Tibial artery (tissue), 4 donors: ENCODE measurements at places on chromosomes 2 and 18.

GRCh38 chr2:234977228-234977679 is 25.4 kb downstream of the SH3BP4 start:
- H3K36me3 ChIP-seq: no peaks in the 10 kb centered on the region
- no peaks in the 10 kb centered on the region for H3K27me3 ChIP-seq
- peaks cover 38% of the 10 kb centered on the region for H3K4me1 ChIP-seq

GRCh38 chr18:76495435-76496193 is 572 bp upstream of the ZNF516 start:
- peak overlapping the region; percentile 38 for H3K27ac ChIP-seq
- DNase-seq: peak; percentile 49
- peaks cover 36% of the 10 kb centered on the region for H3K4me1 ChIP-seq

GRCh38 chr2:196440413-196440812 is 199.1 kb upstream of the CCDC150 start:
- no peaks in the 10 kb centered on the region for H3K36me3 ChIP-seq
- H3K27me3 ChIP-seq: no peaks in the 10 kb centered on the region
- H3K4me3 ChIP-seq: no peak overlapping the region
- H3K27ac ChIP-seq: no peak overlapping the region
- H3K4me1 ChIP-seq: no peaks in the 10 kb centered on the region

- no peak overlapping the region for H3K4me3 ChIP-seq
- H3K4me1 ChIP-seq: no peaks in the 10 kb centered on the region
- no peaks in the 10 kb centered on the region for H3K36me3 ChIP-seq
- no peaks in the 10 kb centered on the region for H3K27me3 ChIP-seq
- H3K27ac ChIP-seq: no peak overlapping the region
Measured at GRCh38 chr18:7760967-7761948, 194.1 kb downstream of the PTPRM start.

- DNase-seq: no peak
- no peak overlapping the region for H3K4me3 ChIP-seq
- no peaks in the 10 kb centered on the region for H3K36me3 ChIP-seq
- no peaks in the 10 kb centered on the region for H3K27me3 ChIP-seq
- no peak overlapping the region for H3K27ac ChIP-seq
Measured at GRCh38 chr2:37688771-37689468, 17.5 kb upstream of the CDC42EP3 start.

DNA sequence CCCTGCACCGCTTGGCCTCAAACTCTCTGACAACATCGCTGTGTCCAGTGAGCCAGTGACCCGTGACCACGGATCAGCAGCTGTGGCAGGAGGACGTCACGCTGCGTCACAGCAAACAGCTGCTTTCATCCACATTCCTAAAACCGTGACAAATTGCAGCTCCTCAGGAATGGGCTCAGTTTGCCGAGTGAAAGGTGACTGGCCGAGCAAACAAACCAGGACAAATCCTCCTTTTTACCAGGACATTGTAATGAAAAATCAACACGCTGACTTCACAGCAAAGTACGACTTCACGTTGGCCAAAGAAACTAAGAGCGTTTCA is 57.6 kb downstream of the PXDN start:
- no peaks in the 10 kb centered on the region for H3K4me1 ChIP-seq
- H3K36me3 ChIP-seq: peaks cover 65% of the 10 kb centered on the region
- DNase-seq: no peak
- H3K27ac ChIP-seq: no peak overlapping the region

DNA sequence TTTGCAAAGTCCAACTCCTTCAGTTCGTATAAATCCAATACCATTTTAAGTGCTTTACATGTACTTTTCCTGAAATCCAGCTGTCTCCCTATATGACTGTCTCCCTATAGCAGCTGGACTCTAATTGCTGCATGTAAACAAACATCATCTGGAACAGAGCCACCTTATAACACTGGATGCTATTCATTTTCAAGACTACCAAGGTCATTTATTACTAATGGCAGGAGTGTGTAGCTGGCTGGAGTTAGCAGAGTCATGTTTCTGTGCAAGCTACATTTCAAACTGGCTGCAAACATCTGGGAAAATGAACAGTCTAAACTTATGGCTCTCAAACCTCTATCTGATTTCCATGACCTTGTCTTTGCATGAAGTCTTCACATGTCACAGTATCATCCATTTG is 575.2 kb downstream of the PIK3C3 start:
- no peaks in the 10 kb centered on the region for H3K27me3 ChIP-seq
- no peak for DNase-seq
- H3K27ac ChIP-seq: no peak overlapping the region
- H3K4me3 ChIP-seq: no peak overlapping the region

- H3K36me3 ChIP-seq: peaks cover 97% of the 10 kb centered on the region
- DNase-seq: no peak
- no peak overlapping the region for H3K27ac ChIP-seq
- H3K4me1 ChIP-seq: no peaks in the 10 kb centered on the region
- H3K4me3 ChIP-seq: no peak overlapping the region
Measured at GRCh38 chr2:24837996-24838513, 44.8 kb downstream of the CENPO start.

GRCh38 chr2:160568856-160569255 is 75.2 kb upstream of the RBMS1 start:
- H3K4me3 ChIP-seq: no peak overlapping the region
- DNase-seq: no peak
- H3K27me3 ChIP-seq: no peaks in the 10 kb centered on the region
- no peaks in the 10 kb centered on the region for H3K4me1 ChIP-seq

DNA sequence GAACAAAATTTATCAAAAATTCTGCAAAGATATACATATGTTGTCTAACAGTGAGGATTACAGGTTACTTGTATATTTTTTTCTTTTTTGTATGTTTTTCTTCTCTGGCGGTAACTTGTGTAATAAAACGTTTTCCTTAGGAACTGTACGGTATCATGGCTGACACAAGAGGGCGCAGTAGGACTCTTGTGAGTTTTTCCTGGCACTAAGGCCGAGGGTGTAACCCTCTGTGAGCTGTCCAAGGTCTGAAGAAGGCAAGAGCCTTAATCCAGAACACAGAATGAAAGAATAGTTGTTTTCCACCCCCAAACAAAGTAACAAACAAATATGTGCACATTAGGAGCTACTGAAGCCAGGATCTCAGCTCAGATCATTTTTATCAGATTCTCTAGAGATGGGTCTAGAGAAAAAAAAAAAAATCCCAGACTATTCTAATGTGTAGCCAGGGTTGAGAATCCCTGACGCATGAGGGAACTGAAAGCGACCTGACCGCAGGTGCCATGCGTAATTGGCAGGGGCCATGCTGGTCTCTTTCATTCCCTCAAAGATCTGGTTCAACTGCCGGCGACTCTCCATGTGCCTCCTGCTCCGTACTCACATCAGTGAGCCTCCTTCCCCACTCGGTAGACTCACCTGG is 27.0 kb downstream of the TMEM200C start:
- no peaks in the 10 kb centered on the region for H3K27me3 ChIP-seq
- H3K4me1 ChIP-seq: no peaks in the 10 kb centered on the region
- no peak overlapping the region for H3K27ac ChIP-seq
- no peaks in the 10 kb centered on the region for H3K36me3 ChIP-seq

- peaks cover 56% of the 10 kb centered on the region for H3K4me1 ChIP-seq
- no peak for DNase-seq
- no peak overlapping the region for H3K4me3 ChIP-seq
- peak overlapping the region; percentile 37 for H3K27ac ChIP-seq
Measured at GRCh38 chr2:63849381-63850203, 7.9 kb downstream of the UGP2 start.

DNA sequence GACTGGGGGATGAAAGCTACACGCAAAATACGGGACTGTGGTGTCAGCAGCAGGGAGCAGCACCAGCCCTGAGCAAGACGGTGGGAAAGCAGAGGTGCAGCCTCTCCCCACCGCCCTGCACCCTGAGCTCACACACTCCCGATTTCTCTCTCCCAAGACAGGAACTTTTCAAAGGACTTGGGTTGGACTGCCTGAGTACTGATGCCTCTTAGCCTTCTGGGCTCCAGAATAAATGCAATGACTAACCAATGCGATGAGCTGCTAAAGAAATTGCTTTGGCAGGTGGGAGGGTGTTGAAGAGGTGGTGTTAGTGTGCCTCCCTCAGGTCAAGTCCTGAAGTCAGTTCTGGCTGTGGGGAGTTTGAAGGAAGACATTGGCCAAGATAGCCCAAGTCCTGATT is 9.6 kb downstream of the TRIM54 start:
- no peaks in the 10 kb centered on the region for H3K36me3 ChIP-seq
- H3K27me3 ChIP-seq: no peaks in the 10 kb centered on the region
- no peak for DNase-seq

DNA sequence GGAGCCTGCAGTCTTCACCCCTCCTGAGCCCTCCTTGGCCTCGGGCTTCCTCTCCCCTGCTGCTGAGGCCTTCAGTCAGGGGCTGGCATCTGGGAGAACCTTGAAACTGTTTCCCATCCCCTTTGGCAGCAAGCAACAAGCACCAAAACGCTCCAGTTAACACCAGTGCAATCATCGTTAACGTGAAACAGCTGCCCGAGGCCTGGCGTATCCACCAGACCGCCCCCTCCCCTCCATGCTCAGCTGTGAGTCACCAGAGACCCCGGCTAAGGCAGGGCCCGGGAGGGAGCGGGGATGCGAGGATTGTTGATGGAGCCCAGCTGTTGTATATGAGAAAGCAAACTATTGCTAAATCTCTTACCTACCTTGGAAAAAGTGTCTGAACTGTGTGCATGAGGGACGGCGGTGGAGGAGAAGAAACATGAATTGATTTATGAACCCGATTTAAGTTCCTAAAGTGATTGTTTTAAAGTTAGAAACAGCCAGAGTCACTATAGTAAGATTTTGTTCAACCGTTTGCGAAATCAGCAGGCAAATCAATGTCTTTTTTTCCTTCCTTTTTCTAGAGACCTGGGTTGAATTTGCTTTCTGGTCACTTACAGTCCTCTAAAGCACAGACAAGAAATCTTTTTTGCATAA is 5.2 kb downstream of the ZFP36L2 start:
- H3K27ac ChIP-seq: peak overlapping the region; percentile 99
- peak overlapping the region; percentile 89 for H3K4me3 ChIP-seq

DNA sequence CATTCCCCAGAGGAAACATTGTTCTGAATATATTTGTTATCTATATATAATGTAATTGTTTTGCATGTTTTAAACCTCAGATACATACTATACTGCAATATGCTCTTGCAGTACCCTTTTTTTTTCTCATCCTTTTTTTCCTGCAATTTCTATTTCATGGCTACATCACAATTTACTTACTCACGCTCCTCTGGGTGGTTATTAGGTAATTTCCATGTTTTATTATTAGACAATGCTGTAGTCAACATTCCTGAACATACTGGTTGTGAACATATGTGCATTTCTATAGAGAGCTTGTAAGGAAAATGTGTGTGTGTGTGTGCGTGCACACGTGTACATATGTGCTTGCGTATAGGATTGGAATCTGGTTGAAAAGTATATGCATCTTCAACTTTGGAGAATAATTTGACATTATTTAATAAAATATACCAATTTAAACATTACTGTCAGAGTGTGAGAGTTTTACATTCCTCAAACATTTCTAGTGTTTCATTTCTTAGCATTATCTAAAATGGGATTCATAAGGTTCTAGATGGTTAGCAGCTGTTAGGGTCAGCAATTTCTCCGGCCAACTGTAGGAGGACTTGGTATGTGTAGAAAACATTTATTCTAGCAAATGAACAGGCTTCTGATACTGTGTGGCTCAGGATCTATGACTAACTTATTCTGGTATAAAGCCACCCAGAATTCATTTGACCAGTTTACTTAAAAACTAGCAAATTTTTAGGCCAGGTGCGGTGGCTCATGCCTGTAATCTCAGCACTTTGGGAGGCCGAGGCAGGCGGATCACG is 22.4 kb downstream of the NCOA1 start:
- DNase-seq: no peak
- no peaks in the 10 kb centered on the region for H3K27me3 ChIP-seq
- H3K4me1 ChIP-seq: peaks cover 31% of the 10 kb centered on the region

DNA sequence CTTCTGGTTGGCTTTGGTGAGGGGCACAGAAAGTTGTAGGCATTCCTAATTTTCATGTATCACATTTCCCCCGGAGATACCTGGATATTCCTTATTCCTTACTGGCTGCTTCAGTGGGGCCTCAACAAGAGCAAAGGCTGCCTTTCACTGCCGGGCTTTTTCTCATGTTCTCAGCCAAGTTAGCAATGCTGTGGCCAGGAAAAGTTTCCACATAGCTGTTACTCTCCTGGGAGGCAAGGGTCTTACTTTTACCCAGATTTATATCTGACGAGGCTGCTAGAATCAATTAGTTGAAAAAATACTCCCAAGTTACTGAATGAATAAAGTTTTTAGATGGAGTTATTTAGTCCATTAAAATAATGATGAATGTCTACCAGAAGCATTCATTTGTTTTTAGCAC is 230.5 kb downstream of the ZNF407 start:
- no peaks in the 10 kb centered on the region for H3K36me3 ChIP-seq
- no peak overlapping the region for H3K4me3 ChIP-seq
- no peak for DNase-seq
- no peak overlapping the region for H3K27ac ChIP-seq
- H3K27me3 ChIP-seq: no peaks in the 10 kb centered on the region
- peaks cover 6% of the 10 kb centered on the region for H3K4me1 ChIP-seq

DNA sequence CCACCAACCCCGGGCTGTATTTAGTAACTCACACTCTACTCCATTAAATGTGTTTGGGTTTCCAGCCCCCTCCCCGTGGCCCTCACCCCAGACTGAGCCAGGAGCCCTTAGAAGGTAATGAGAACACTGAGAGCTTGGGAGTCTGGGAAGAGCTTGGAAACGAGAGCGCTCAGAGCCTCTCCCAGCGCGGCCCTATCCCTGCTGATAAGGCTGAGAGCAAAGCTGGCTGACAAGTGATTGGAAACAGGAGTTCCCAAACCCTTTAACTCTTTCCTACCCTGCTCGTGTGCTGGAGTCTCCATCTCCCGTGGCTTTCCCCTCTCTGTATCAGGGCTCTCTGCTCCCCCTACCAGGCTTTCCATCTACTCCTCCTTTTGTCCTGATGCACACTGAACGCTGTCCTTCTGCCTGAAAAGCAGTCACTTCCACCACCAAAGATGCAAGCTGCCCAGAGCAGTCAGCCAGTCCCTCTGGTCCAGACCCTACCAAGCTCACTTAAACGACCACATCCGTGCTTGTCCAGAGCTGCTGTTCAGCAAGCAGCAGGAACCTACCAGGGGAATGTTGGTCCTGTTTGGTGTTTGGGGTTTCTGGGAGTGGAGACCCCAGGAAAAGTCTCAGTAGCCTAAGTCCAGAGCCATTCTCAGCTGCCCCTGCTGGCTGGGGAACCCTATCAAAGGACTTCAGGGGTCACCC is 100.0 kb upstream of the PKDCC start:
- H3K27ac ChIP-seq: peak overlapping the region; percentile 9
- H3K4me1 ChIP-seq: peaks cover 10% of the 10 kb centered on the region
- DNase-seq: no peak

GRCh38 chr2:98472132-98472650 is 27.5 kb downstream of the INPP4A start:
- DNase-seq: no peak
- H3K27me3 ChIP-seq: no peaks in the 10 kb centered on the region
- no peaks in the 10 kb centered on the region for H3K36me3 ChIP-seq
- H3K27ac ChIP-seq: no peak overlapping the region

- H3K4me1 ChIP-seq: no peaks in the 10 kb centered on the region
- DNase-seq: no peak
- no peak overlapping the region for H3K4me3 ChIP-seq
- H3K27me3 ChIP-seq: no peaks in the 10 kb centered on the region
- H3K36me3 ChIP-seq: no peaks in the 10 kb centered on the region
Measured at GRCh38 chr18:36772241-36772723, 56.5 kb downstream of the TPGS2 start.

- H3K36me3 ChIP-seq: no peaks in the 10 kb centered on the region
- no peak overlapping the region for H3K4me3 ChIP-seq
- no peak for DNase-seq
- H3K27me3 ChIP-seq: no peaks in the 10 kb centered on the region
Measured at GRCh38 chr2:150555611-150556356, 68.3 kb upstream of the RND3 start.

GRCh38 chr2:161228511-161229240 is 68.4 kb downstream of the TANK start:
- no peaks in the 10 kb centered on the region for H3K4me1 ChIP-seq
- no peak for DNase-seq
- peaks cover 67% of the 10 kb centered on the region for H3K36me3 ChIP-seq
- no peak overlapping the region for H3K4me3 ChIP-seq
- no peaks in the 10 kb centered on the region for H3K27me3 ChIP-seq
